ENCODE measurements at places on chromosomes 13 and 19.
A peak's percentile ranks its signal among the peaks of the same experiment; 100 is the strongest.

DNA sequence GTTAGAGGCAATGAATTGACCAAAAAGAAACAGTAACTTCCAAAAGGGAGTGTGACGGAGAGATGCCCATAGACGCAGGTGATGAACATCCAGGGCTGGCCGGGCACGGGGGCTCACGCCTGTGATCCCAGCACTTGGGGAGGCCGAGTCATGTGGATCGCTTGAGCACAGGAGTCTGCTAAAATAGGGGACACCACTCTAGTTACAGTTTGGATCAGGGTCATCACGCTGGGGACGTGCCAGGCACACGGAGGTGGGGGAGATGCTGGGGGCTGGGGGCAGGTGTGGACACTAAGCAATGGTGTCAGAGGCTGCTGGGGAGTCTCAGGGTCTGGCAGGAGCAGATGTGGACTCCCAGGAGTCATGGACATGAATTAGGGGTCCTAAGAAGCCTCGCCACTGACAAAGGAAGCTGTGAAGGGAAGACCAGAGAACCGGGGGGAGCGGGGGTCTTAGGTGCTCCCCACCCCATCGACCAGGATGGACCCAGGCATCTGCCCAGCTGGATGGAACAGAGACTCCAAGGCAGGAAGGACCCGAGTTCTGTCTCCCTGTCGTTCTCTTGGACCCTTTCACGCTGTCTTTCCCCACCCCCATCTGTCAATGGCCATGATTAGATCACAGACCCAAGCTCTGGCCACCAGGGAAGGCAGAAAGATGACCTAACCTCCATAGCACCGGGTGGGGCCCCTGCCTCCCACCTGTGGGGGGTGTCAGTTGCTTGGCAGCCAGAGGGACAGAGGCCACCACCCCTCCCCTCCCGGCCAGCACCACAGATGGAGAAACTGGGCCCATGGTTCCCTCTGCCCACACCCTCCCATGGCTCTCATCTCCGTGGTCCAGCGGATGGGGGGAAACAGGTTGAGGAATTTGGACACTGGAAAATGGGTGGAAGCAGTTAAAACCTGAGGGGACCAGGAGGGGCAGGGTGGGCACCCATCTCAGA is 19.6 kb downstream of the CCDC8 start:
- no peak for DNase-seq

GRCh38 chr19:53951436-53951835 is 11.3 kb upstream of the CACNG8 start:
- no peak for DNase-seq

DNA sequence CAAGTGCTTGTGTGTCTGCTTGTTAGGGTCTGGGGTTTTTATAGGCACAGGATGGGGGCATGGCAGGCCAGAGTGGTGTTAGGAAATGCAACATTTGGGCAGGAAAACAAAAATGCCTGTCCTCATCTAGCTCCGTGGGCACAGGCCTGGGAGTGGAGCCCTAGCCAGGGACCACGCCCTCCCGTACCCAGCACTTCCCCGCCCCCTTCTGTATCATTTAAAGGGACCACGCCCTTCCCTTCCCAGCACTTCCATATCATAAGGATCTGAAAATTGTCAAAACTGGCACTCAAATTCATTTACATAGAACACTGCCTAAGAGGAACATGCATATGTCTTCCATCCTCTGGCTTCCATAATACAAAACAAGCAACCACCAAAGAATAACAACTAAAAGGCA is 185.8 kb downstream of the B3GLCT start:
- DNase-seq, result no peak

DNA sequence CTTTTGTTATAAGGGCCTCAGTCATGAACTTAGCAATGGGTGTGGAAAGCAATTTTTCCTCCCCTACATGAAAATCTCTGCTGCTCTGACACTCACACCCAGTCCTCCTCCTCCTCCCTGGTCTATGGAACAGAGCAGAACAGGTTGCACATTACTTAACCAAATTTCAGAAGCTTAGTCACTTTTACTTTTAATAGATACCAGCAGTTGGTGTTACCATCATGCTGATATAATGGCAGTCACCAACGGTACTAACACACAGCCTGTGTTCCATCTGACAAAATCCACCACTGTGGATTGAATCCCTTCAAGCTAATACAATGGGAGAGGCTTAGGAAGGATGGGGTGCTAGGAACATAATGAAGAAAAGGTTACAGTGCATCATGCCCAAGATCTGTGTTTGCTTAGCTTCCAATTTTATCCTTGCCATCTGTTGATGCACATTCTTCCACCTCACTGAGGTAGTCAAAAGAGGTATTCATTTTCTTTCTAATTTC is 9.8 kb downstream of the TPT1 start:
- DNase-seq, result no peak

GRCh38 chr19:5137571-5138124 is 168.7 kb downstream of the KDM4B start:
- no peak for DNase-seq

DNA sequence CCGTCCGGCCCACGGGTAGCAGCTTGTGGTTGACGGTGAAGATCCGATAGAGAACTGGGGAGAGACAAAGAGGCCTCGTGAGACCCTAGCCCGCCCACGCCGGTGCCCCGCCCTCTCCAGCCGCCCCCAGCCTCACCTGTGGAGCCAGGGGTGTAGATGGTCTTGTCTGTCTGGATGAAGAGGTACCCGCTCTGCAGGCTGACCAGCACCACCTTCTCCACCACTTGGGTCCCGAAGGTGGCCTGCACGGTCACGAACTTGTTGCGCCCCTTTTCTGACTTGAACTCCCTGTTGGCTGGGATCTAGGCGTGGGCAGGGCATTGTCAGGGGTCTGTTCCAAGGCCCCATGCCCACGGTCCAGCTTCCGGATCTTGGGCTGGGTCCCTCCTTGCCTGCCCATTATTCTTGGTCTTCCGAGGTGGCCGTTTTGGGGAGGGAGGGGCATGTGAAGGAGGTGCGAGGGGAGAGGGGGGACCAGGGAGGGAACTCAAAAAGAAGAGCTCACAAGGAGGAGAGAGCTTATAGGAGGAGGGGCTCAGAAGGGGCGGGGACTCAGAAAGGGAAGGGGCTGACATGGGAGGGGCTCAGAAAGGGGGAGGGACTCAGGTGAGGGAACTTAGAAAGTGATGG is 2.2 kb downstream of the C3 start:
- DNase-seq, result no peak

GRCh38 chr13:76745261-76746200 is 140.7 kb downstream of the KCTD12 start:
- no peak for DNase-seq

DNA sequence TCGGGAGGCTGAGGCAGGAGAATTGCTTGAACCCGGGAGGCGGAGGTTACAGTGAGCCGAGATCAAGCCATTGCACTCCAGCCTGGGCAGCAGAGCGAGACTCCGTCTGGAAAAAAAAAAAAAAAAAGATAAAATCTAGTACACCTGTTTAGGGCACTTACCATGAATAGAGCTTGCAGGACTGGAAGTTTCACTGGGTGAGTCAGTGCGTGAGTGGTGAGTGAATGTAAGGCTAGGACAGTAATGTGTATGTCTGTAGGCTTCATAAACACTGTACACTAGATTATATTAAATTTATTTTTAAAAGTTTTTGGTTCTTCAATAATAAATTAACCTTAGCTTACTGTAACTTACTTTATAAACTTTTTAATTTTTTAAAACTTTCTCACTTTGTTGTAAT is 22.9 kb downstream of the PPP5C start:
- no peak for DNase-seq

GRCh38 chr19:31351855-31352195 is 2.6 kb upstream of the TSHZ3 start:
- DNase-seq, result no peak

DNA sequence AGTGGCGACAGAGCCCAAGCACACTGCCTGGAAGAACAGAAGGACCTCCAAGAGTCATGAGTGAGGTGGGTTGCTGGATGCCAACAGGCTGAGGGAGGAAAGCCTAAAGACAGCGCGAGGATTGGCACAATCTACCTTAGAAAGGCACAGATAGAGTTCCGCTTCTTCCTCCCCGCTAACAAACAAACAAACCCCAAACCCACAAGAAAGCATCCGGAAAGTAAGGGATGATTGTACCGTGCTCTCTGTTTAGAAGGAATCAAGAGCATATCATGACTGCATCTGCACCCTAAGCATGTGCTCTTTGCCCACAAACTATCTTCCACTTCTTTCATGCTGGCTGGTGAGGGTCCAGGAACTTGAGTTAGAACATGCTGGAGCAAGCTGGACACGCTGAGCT is 233.0 kb upstream of the KLF12 start:
- DNase-seq, result no peak

GRCh38 chr13:99980201-99980823 is 1.3 kb upstream of the ZIC2 start:
- DNase-seq, result peak; percentile 55
